Cardiac fibroblast (primary cell): ENCODE measurements at places on chromosomes 2 and 18.

- DNase-seq, result peak; percentile 84
Measured at GRCh38 chr2:25228848-25229278, 60.5 kb upstream of the POMC start.

DNA sequence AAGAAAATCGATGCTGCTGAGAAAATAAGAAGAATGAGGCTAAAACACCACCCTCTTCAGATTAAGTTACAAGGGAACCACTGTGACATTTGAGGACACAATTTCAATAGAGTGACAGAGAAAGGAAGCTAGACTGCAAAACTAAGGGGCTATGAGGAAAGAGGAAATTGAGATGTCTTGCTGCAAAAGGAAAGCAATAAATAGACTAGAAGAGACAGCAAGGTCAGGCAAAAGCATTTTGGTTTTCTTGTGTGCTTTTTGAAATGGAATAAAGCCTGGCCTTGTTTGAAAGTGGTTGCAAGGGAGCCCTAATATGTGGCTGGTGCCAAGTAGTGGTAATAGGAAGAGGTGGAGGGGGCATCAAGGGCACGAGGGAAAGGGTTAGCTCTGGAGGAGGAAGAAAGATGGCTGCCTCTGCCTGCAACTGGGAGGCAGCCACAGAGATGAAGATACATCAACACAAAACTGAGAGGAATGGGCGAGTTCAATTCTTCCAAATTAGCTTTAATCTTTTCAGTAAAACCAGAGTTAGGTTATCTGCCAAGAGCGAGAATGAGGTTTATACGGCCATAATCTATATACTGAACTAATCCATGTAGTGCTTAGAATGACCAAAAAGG lies 1.2 kb upstream of the MRO start:
- no peak for DNase-seq

DNA sequence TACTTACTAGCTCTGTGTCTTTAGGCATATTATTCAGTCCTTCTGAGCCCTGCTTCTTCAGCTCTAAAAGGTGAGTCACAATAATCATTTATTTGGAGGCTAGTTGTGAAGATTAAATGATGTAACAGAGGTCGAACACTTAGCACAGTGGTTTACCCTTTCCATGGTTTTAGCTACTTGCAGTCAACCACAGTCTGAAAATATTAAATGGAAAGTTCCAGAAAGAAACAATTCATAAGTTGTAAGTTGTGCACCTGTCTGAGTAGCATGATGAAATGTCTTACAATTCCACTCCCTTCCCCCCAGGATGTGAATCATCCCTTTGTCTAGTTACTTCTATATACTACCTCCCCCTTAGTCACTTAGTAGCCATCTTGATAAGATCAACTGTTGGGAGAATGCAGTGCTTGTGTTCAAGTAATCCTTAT lies 217.6 kb upstream of the THUMPD2 start:
- DNase-seq, result peak; percentile 48

GRCh38 chr2:46164529-46165301 lies 132.5 kb upstream of the EPAS1 start:
- DNase-seq, result peak; percentile 99

DNA sequence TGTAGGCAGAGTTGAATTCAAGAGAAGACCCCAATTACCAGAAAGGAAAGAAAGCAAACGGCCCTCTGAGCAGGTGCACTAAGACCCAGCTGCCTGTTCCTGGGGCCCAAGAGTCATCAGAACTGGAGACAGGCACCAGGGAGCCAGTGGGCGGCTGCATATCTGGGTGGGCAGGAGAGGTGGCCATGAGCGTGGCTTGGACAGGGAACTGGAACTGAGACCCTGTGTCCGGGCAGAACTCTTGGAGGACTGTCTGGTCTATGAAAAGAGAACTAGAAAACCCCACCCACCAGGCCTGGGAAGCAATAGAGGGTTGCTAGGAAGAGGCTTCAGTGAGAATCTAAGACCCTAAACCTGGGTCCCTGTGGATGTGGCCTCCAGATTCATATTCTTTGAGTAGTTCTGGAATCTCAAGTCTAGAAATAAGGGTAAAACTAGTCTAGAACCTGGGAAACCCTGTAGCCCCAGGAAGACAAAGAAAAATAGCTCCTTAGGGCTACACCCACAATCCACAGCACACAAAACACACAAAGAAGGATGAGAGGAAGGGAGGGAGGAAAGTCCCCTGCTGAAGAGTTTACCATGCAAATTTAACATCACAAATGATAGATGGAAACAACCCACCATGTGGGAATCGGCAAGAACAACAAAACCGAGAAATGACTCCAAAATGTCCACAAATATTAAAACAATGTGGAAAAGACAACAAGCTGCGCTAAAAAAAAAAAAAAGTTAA lies 147.0 kb downstream of the HDAC4 start:
- DNase-seq, result no peak

GRCh38 chr2:101466426-101466825 lies 8.5 kb downstream of the RFX8 start:
- DNase-seq, result no peak

GRCh38 chr2:43566461-43566729 lies 29.4 kb downstream of the THADA start:
- DNase-seq, result no peak

- peak; percentile 79 for DNase-seq
Measured at GRCh38 chr2:162261032-162261945, 18.0 kb upstream of the FAP start.

DNA sequence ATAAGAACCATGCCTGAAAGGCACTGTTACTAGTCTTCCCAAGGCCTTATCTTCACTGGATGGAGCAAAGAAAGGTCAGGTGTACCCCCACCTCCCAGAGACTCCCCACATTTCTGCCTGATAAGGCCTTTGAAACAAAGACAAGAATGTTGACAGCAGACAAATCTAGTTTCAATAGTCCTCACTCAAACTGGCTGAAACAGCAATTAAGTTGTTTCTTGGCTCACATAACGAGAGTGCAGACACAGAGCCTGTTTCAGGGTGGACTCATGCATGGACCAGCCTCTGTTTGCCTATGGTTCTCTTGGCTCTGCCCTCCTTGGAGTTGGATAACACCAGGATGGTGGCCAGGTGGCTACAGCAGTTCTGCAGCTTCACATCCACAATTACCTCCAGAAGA lies 7.5 kb upstream of the CFAP221 start:
- DNase-seq, result no peak

DNA sequence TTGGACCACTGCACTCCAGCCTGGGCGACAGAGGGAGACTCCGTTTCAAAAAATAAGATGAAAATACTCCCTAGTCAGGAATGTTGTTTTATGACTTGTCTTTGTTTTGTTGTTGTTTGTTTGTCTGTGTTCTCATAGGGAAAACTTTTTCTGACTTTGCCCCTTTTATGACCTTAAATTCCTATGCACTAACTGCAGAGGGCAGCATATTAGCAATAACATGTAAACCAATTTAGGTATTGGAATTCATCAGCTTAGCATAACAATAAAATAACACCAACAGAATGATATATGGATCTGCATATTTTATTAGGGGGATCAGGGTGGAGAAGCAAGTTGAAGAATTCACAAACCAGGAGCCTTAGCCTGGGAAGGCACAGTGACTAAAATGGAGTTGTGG lies 631.5 kb downstream of the SUCLG1 start:
- no peak for DNase-seq

- no peak for DNase-seq
Measured at GRCh38 chr2:216833061-216833460, 26.8 kb downstream of the TNP1 start.

DNA sequence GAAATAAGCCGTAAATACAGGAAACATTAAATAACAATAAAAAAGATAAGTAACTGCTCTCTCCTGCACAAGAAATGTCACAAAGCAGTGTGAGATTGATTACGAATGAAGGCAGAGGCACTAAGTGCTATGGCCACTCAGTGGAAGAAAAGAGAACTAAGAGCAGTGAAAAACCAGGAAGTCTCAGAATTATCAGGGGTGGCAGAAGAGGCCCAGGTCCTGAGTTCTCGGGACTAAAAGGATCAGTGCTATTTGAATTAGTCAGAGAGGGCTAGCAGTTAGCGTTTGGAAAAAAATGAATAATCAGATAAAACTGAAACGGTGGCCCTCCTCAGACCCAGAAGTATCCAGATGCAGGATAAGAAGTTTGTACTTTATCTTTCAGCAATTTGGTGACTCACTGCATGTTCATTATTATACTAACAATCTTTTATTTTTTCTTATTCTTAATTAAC lies 367.1 kb downstream of the ZEB2 start:
- peak; percentile 41 for DNase-seq

- no peak for DNase-seq
Measured at GRCh38 chr2:227612546-227613271, 1.9 kb downstream of the SCYGR3 start.

- no peak for DNase-seq
Measured at GRCh38 chr2:4110273-4110672, 406.9 kb downstream of the DCDC2C start.

DNA sequence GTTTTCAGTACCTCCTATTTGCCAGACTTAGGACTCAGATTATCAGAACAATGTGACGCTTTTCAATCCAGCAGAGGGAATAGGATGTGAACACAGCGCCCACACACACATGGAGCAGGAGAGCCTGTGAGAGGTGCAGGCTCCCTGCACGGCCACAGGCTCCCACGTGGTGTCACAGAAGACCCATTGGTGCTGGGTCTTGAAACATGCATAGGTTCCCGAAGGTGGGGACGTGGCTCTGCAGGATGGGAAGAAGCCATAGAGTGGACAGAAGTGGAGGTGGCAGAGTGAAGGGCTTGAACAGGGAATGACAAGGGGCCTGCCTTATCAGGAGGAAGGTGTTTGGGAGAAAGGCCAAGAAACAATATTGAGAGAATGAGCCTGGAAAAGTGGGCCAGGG lies 78.5 kb upstream of the BCL2L11 start:
- DNase-seq, result no peak

- DNase-seq, result no peak
Measured at GRCh38 chr2:213545964-213546475, 261.8 kb downstream of the SPAG16 start.

DNA sequence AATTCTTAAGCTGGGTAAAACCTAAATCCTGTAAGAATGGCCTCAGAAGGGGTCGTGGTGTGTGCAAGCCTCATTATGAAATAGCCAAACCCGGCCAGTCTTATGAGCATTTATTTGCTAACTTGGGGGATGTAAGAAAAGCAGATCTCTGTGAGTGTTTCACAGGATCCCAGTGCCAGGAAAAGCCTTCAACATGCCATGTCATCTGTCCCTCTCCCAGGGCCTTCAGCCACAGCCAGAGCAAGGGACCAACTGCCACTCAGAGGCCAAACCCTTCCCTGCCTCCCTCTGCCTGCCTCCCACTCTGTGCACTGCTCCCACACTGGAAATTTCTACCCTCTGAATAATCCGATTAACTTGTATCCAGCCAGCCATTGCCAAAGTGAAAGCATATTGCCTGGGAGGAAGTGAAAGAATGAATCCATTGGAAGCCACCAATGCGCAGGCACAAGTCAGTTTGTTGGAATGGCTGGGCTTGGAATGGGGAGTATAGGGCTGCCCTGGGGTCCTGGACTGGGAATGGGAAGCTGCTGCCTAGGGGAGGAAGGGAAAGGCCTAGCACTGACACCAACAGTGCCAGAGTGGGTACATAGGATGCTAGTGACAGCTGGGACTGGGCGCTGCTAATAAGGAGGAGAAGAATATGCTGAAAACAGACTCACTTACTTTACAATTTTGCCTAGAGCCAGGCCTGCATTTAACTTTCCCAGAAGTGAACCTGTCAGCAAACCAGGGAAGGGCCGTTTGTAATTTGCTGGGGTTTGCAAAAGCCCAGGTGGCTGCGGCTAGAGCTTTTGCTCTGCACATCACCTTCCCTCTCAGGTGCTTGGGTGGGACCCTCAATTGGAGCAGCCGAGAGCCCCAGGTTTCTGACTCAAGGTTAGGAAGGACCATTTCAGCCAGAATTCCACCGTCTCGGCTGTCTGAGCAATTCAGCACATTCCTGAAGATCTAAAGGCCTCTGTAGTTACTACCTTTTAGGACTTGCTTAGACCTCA lies 146.6 kb upstream of the NCK2 start:
- no peak for DNase-seq

- DNase-seq, result peak; percentile 35
Measured at GRCh38 chr2:217035967-217036366, 176.1 kb upstream of the TNP1 start.

DNA sequence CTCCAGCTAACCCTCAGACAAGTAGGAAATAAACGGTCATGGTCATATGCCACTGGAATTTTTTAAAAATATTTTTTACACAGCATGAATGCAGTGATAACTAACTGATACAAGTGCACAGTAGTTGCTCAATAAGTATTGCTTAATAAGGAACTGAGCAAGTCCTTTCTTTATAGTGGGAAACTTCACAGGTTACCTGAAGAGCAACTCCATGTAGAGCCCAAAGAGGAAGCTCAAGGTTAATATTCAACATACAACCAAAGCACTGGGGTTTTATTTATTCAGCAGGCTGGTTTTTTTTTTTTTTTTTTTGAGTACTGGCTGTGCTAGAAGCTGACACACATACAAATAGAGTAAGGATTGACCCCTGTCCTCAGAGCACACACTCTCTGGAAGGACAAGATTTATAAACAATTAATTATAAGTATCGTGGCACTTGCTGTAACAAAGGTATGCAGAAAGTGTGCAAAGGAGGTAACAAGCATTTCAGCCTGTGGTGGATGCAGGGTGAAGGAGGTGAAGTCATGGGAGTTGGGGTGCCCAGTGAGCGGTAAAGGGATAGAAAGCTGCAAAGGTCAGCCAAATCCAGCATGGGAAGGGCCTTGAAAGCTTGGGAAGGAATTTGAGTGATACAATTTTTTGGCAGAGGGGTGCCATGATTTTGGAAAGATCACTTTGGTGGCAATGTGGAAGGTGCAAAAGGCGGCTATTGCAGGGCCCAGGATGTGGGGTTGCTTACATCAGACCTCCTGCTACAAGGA lies 52.7 kb downstream of the ATOH8 start:
- peak; percentile 30 for DNase-seq

GRCh38 chr2:173323371-173323770 lies 31.3 kb upstream of the CDCA7 start:
- DNase-seq, result no peak

DNA sequence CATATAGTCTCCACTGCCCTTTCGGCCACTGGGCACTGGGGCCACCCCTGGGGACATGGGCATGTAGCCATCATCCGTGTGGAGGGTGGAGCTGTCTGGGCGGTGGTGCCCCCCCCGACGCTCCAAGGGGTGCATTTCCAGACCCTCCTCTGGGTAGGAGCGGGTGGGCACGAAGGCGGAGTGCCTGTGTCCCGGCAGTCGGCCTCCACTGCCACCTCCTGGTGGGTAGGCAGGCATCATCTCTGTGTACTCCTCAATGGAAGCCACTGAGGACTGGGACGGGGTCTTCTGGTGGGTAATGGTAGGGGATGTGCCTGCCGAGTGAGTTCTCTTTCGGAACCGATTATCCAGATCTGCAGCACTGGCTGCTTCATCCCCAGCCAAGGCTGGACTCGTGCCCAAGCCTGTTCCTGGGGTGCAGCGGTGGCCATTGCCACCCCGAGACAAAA lies 2.8 kb downstream of the IRS1 start:
- peak; percentile 44 for DNase-seq

DNA sequence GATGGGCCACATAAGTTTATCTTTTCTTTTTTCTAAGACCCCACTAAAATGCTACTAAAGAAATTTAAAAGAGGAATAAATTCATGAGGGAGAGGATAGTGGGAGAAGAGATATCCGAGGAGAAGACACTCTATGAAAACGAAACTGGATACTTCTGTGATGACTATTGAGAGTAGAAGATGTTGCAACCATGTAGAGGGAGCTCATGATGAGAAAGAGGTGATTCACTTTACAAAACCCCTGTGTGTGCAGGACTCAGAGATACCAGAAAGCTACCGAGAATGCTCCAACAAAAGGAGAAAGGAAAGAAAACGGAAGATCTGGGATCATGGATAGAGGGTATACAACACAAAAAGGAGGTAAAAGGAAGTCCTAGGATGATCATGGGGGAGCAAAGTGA lies 34.9 kb downstream of the SLC38A11 start:
- peak; percentile 79 for DNase-seq

- DNase-seq, result no peak
Measured at GRCh38 chr2:105652014-105652796, 92.5 kb upstream of the NCK2 start.
